Fibroblast of villous mesenchyme (primary cell): ENCODE measurements at places on chromosomes 12 and 14.

- no peak for DNase-seq
Measured at GRCh38 chr14:70257526-70257925, 68.8 kb upstream of the SLC8A3 start.

DNA sequence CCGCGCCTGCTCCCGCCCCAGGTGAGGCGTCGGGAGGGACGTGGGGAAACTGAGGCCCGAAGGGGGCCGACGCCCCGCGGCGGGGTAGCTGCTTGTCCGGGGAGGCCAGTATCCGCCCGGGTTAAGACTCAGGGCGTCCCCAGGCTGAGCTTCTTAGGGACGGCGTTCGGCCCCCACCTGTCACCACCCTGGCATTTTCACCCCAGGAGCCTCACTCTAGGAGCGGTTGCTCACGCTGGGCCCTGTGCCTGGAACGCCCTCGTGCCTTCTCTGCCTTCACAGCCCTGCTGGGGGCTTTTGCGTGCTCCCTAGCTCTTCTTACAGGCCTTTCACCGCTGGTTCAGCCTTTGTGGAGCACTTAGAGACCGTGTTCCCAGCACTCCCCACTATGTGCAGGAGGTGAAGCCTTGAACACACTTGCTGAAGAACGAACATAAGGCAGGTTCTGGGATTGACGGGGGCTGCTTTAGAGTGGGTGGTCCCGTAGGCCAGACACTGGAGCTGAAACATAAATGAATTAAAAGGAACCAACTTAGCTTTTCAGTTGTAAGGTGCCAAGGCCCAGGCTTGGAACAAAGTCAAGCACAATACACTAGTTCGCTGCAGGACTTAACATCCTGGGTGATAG, 601 bp downstream of the ZNF839 start:
- DNase-seq, result peak; percentile 58

DNA sequence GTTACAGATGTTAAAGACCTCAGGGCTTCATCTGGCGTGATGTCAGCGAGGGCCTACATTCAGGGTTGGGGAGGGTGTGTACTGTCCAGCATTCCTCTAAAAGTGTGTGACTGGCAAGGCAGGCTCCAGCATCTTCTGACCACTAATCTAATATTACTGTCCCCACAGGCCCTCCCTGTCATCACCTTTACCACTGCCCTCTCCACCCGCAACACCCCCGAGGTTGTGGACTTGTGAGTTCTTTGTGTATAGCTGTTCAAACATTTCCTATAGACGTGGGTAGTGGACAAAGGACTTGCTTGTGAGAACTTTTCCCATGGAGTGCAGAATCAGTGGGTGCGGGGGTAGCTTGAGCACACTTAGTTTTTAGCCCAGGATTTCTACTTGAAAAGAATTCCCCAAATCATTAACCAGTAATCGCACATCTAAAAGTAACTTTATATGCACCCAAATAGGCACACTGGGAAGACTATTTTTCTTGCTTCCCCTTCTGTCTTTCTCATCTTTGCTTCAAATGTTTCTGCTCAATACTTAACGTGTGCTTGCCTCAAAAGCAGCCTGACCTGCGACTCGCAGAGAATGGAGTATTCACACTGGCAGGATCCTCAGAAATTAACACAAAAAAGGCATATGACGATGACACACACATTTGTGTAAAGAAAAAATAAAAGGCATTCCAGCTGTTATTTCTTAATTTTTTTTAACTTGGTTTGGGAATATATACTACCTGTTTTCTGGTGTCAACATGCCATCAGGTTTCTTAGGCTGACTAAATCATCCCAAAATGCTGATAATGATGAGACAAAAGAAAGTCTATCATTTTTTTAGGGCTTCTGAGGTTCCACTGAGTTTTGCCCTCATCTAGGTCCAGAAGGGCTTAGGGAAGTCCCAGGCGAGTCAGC, 158.4 kb upstream of the HIF1A start:
- DNase-seq, result no peak

DNA sequence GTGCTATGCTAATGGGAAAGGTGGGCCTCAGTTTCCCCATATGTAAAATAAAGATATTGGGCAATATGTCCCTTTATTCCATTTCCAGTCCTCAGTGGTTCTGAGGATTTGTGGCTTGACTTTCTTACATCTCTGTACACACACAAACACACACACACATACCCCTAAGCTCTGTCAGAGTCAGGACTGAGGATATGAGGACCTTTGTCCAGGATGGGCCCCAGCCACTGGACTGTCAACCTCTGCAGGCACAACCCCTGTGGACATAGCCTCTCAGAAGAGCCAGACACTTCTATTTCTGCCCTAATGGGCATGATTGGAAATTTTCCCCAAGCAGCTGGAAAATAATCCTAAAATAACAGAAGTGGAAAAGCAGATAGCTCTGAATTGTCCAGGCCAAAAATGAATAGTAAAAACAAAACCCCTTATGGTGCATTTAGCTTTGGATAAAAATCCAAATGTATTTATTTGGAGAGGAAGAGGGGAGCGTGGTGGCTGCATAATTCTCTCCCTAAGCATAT, 50.2 kb downstream of the RIN3 start:
- no peak for DNase-seq

- DNase-seq, result no peak
Measured at GRCh38 chr12:130634866-130635265, 81.2 kb downstream of the RIMBP2 start.

GRCh38 chr12:42922505-42922850, 332.9 kb upstream of the PRICKLE1 start:
- DNase-seq, result no peak

GRCh38 chr12:42679466-42679865, 89.9 kb upstream of the PRICKLE1 start:
- no peak for DNase-seq

DNA sequence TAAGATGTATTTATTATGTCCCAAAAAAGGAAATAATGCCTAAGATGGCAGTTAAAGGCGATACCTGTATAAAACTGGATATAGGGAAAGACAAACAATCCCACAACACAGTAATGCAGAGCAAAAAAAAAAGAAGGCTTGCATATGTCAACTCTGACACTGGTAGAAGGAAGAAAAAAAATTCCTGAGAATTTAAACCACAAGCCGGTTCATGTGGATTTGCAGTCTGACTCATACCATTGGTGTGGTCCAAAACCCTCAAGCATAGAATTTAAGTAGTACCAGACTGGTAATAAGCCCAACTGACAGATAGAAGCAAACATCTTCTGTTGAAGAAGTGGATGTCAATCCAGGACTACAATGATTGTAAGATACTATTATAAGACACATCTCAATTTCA, 7.2 kb downstream of the DNAI7 start:
- peak; percentile 75 for DNase-seq

DNA sequence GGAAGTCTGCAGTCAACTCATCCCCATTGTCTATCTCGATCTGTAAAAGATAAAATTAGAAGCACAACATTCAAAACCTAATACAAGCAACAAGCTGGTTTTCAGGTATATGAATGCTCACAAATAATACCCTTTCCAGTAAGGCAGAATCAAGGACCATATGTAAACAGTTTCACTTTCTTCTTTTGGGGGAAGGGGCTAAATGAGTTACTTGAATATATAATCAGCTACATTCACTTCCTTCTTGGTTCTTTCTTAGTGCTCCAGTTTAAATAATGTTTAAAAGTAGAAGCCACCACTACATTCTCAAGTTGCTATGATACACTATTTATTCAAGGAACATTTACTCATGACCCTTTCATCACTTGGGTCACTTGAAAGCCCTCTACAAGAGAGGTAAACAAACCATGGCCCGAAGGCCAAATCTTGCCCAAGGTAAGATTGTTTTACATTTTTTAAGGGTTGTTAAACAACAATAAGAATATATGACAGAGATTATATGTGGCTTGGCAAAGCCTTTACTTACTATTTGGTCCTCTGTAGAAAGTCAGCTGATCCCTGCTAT, 10.3 kb downstream of the TWF1 start:
- DNase-seq, result peak; percentile 43

- peak; percentile 47 for DNase-seq
Measured at GRCh38 chr12:59808317-59808910, 212.6 kb downstream of the SLC16A7 start.

DNA sequence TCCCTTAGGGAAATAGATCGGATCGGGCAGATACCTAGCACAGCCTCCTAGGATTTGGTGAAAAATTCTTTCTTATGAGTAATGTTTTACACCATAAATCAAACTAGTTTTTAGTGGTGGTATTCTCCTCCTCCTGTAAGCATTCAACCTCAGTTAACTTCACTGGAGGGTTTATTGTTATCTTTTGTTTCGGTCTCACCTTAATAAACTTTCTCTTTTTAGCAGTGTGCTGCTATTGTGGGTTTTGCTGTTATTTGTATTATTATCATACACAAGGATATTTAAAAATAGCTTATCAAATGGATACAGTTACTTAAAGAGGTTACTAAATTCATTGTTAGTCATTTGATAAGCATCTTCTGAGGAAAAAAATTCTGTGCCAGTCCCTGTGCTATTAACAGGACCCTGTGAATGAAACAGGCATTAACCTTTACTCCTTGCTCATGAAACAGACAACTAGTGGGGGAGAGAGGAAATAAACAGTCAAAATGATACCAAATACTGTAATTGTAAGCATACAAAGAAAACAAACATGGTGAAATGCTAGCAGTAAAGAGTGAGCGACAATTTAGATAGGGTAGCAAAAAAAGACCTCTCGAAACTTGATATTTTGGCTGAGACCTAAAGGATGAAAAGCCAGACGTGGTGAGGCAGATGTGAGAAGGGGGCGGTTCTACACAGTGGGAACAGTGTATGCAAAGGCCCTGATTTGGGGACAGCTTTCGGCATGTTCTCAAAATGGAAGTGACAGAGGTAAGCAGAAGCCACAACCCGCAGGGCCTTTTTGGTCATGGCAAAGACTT, 178.7 kb upstream of the SOX5 start:
- no peak for DNase-seq

DNA sequence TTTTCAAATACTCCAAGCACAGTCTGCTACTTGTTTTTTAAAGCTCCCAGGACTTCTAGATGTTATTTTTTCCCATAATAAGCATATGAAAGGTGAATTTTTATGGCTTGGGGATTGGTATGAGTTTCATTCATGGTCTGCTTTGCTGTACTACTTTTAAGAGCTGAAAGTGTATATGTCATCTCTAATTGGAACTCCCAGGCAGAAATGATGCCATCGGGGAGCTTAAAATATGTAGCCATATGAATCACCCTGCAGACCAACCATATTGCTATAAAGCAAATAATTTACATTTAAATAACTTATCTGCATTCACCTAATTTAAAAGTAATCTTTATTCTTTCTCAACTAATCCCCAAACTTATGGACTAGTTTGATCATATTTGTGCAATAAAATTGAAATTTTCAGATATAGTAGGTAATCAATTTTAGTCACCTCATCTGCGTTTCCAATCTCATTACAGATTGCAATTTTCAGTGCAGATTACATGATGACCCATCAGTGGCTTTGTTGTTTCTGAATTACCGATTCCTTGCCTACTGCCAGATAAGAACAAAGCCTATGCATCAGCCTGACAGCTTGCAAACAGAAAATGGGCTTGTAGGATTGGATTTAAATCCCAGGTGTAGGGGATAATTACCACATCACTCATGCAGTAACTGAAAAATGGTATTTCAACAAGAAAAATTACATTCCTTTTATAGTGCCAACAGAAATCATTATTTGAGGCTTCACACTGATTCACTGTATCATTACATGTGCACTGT, 689.4 kb downstream of the NOVA1 start:
- no peak for DNase-seq

DNA sequence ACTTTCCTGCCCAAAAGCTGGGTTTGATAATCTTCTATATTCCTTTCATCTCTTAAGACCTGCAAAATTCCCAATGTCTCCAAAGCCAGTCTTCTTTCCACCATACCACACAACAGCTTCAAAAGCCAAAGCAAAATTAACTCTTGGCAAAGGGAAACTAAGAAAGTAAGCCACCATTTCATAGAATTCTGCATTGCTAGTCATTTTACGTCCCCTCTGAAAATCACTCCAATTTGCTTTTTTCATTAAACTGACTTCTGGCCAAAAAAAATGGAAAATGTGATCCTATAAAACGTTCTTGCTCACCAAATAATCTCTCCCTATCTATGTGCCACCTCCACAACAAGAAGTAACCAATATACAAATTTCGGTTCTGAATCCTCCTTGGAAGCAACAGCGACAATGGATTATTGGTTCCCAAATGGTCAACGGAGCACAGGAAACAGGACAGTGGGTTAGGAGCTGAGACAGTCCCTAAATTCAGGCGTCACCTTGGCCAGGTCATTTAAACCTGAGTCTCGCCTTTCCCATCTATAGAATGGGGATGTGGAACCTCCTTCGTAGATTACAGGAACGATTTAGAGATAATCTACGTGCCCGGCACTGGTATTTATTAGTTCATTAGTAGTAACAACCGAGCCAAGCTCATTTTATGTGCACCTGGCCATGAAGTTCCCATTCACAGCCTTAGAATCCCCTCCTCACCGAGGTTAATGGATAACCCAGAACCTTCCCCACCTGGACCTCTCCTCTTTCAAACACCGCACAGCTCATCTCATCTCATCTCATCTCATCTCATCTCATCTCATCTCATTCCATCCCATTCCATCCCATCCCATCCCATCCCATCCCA, 1.2 kb downstream of the NT5DC3 start:
- no peak for DNase-seq

DNA sequence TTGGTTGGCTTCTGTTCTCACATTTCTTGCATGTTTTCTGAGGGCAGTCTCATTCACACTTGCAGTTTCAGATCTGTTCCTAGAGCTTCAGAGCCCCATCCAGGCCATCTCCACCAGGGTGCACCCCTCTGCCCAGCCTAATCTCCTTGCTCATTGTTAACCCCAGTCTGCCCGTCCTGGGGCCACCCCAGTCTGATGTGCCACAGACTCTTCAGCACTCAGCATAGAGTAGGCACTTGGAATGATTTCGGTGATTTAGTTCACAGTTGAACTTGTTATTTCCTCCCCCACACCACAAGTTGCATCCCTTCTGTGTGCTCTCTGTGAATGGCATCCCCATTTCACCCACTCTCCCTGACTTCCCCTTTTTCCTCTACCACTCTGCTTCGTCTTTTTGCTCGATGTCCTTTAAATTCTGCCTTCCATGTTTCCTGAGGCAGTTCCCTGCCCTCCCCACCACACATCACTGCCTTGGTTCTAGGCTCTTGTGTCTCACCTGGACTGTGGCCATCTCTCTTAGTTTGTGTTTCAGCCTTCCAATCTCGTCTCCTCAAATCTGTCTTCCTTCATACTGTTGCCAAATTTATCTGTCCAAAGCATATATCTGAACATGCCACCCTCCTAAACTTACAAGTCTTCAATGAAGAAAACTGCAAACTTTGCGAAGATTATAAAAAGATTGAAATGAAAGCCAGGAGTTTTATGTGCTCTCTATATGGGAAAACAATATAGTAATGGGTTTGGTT, 41.5 kb downstream of the ANO6 start:
- DNase-seq, result no peak

GRCh38 chr12:68117661-68118060, 41.9 kb downstream of the IFNG start:
- no peak for DNase-seq
